ENCODE measurements at places on chromosomes 5 and 9.

DNA sequence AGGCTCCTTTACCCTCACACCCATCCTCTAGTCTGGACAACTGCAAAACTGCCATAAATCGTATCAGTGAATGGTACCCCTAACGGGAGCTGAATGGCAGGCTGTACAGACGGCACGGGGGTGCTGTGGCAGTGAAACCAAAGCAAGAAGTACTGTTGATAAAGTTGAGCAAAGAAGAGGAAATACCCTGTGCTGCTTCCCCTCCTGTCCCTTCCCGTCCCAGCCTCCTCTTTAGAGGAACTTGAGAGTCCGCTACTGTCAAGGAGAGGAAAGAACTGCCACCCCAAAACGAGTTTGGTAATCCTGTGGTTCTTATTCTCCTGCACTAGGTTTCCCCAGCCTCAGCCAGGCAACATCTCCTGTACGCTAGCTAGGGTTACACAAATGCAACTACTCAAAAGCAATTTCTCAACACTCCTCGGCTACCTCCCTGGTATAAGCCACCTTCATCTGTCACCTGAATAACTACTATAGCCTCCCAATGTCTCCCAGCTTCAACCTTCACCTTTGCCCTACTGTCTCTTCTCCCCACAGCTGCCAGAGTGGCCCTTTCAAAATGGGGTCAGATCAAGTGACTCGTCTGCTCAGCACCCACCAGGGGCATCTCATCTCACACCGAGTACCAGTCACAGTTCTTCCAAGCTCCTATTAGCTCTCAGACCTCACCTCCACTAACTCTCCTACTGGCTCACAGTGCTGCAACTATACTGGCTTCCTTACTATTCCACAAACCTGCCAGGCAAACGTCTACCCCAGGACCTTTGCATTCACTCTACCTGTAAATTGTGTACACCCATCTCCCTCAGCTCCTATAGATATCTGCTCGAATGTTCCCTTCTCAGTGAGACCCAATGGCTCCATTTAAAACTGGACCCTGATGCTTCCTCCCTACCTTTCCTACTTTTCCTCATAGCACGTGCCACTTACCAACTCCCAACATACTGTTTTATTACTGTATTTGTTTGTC lies 4.1 kb downstream of the GLRX start:
- peak; percentile 49 for DNase-seq

GRCh38 chr5:39544941-39545340 lies 120.2 kb upstream of the DAB2 start:
- no peak for DNase-seq

DNA sequence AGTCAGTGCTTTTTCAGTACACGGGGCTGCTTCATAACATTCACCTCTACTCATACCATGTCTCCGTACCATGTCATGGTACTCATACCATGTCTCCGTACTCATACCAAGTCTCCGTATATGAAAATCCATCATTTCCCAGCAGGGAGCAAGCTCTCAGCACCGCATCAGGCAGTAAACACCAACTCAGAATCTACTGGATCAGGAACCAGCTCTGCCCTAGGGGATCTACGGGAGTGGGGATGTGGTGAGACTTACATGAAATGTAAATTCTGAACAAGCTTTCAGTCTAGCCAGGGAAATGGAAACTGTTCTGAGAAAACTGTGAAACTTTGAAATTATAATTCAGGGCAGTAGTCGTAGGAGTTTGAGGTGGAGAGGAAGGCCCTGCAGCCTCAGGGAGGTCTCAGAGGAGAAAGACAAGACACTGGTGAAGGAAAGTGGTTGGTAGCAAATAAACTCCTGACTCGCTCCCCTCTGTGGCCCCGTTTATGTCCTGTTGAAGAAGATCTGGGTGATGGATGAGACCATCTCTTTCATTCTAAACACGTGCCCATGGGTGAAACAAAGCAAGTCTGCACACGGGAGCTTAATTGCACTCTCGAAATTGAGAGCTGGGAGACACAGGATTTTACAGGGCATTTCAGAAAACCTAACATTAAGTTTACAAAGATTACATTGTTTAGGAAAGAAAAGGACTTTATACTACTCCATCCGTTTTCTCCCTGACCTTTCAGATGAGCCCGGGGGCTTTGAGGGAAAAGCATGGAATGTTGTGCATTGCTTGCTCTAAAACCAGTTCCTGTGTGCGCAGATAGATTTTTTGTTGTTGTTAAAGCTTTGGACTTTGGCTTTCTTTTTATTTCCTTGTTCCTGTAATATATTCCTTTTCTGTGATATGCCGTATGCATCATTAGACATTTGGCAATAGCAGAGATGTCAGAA lies 26.8 kb downstream of the ACTBL2 start:
- no peak for DNase-seq

GRCh38 chr5:172178991-172179989 lies 8.7 kb downstream of the STK10 start:
- DNase-seq = peak; percentile 62

DNA sequence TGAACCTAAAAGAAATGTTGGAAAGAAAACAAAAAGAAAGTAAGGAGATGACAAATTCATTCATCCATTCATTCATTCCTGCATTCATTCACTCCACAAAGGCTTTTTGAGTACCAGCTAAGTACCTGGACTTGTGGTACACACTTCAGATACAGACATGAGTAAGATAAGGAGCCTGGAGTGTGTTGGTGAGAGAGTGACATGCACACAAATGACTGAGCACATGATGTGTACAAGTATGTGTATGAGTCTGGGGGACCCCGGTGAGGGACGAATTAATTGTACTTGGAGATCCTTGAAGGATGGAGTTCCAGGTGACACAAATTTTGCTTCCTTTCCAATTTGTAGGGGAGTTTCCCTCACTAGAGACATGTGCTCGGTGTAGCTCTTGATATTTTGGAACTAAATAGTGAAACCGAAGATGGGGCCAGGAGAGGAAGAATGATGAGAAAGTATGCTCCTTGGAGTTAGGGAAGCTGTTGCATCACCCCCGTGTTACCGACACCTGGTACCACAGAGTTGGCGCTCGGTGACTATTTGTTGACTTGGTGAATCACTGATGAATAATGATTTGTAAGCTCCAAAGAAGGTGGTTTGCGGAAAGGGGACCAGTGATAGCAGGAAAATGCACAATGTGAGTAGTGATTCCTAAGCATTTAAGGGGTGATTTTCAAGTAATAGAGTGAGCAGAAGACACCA lies 509.8 kb downstream of the CCDC171 start:
- DNase-seq = no peak

DNA sequence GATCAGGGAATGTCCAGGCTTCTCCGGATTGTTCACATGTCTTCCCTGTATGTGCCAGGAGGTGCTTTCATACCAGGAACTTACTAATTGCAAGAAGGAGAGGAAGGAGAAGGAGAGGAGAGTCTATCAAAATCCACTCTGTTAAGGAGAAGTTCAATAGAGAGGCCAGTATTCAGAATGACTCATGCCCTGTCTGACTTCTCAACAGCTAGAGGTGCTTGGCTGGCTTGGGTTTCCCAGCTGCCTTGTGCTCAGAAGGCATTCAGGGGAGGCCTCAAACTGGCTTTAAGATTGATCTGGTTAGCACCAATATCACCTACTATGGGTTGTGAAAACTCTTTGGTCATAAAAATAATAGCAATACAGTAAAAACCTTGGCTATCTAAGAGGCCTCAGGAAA lies 167.9 kb upstream of the GLRA1 start:
- no peak for DNase-seq

GRCh38 chr9:131347376-131348020 lies 46.4 kb upstream of the PRRC2B start:
- DNase-seq = no peak

GRCh38 chr5:174545926-174546325 lies 178.5 kb upstream of the MSX2 start:
- DNase-seq = no peak

GRCh38 chr9:114855488-114855887 lies 49.6 kb upstream of the TNFSF15 start:
- DNase-seq = no peak

- DNase-seq = peak; percentile 16
Observed at GRCh38 chr9:128992995-128993394, 35.1 kb downstream of the SH3GLB2 start.

- DNase-seq = no peak
Observed at GRCh38 chr5:6342689-6343315, 35.5 kb downstream of the MED10 start.

DNA sequence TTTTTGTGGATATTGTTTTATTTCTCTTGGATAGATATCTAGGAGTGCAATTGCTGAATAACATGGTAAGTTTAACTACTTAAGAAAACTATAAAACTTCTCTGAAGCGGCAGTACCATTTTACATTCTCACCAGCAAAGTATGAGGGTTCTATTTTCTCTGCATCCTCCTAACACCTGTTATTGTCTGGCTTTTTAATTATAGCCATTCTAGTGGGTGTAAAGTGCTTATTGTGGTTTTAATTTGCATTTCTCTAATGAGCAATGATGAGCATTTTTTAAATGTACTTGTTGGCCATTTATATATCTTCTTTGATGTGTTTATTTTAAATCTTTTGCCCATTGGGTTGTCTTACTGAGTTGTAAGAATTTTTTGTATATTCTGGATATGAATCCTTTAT lies 28.7 kb downstream of the SMIM32 start:
- DNase-seq = peak; percentile 80

DNA sequence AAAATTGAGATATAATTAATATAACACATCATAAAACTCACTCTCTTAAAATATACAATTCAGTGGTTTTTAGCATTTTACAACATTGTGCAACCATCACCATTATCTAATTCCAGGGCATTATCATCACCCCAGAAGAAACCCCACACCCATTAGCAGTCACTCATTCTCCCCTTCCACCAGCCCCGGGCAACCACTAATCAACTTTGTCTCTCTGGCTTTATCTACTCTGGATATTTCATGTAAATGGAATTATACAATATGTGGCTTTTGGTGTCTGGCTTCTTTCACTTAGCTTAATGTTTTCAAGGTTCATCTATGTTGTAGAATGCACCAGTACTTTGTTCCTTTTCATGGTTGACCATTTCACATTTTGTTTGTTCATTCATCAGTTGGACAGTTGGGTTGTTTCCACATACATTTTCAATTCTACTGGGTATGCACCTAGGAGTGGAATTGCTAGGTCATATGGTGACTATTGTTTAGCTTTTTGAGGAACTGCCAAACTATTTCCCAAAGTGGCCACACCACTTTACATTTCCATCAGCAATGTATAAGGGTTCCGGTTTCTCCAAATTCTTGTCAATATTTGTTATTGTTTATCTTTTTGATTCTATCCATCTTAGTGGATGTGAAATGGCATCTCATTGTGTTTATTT lies 62.4 kb downstream of the MARCHF3 start:
- no peak for DNase-seq

DNA sequence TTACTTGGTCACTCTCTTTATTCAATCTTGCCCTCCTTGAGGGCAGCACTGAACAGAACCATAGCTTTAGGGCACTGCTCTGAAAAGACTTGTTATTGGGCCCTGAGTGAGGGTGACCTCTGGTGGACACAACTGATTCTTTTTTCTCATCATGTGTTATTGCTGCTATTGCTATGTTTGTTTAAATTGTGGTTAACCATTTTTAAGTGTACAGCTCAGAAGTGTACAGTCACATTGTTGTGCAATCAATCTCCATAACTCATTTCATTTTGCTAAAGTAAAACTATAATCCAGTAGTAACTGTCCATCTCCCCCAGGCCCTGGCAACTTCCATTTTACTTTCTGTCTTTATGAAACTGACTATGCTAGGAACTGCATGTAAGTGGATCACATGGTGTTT lies 351.1 kb upstream of the RIOK2 start:
- peak; percentile 31 for DNase-seq

- DNase-seq = no peak
Observed at GRCh38 chr5:42804717-42805339, 6.9 kb downstream of the SELENOP start.

DNA sequence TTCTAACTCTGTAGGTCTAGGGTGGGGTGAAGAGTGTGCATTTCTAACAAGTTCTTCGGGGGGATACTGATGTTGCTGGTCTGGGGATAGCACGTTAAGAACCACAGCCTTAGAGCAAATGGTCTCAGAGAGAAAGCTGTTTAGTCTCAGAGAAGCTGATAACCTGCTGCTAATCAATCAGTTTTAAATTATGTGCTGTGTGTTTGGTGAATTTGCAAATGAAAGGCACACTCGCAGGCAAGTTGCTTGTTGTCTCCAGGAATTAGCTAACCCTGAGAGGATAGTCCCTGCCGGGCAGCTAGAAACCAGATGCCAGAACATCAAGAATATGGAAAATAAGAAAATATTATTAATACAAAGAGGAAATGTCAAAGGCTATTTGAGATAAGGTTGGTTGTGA lies 79.2 kb downstream of the DMRT2 start:
- DNase-seq = no peak

DNA sequence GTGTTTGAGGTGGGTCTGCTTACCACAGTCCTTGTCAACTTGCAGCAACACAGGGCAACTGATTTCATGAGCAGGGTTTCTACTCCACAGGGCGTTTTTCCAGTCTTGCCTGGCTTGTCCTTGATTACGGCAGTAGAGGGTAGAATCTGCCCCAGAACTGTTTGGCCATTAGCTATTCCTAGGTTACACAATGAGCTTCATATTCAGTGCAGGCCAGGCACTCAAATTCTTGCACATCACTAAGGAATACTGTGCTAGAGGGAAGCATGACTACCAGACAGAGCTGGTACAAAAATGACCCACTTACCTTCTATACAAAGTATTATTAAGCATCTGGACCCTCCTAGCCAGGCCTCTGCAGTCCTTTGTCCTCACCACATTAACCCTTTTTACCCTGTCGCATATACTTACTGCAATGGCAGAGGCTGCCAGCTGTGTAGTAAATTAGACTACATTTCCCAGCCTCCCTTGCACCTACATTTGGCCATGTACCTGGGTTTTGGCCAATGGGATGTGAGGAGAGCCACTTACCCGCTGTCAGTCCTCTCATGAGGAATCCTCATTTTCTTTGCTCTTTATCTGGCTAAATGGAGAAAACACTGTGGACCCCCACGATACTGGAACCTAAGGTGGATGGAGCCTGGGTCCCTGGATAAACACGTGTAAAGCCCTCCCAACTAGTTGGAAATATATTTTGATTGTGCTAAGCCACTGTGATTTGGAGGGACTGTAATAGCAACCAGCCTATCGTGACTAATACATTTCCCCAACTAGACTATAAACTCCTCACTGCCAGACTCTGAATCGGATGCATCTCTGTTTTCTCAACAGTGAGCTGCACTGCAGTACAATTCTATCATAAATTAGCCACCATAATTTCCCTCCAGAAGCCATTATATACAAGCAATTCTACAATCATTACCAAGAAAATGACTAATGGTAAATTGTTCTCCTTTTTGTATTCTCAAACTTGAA lies 218.7 kb downstream of the GLIS3 start:
- no peak for DNase-seq

DNA sequence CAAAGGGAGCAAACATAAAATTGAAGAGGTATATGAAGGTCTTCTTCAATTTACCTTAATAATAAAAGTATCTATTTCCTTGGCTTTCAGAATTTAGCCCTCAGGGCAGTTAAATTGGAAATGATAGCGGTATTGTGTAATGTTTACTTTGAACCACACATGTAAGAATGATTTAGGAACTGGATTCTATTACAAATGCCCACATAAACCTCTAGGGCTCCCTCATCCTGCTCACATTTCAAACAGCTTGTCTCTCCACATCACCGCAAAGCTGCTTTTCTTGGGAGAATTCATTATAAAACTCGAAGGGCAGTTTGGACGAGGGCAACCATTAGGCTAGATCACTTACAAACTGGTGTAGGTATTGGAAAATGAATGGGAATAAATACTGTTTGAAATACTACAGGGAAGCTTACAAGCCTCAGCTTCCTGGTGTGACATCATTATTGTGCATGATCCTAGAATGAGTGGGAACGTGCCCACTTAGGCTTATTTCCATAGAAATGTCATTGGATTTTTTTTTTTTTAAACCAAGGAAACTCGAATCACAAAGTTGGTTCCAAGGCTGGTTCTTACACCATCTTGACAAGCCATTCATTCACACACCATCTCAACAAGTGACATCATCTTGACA lies 47.3 kb downstream of the MTRR start:
- DNase-seq = no peak
